HEK293T (cell line): ENCODE measurements at places on chromosomes 16 and 17.

DNA sequence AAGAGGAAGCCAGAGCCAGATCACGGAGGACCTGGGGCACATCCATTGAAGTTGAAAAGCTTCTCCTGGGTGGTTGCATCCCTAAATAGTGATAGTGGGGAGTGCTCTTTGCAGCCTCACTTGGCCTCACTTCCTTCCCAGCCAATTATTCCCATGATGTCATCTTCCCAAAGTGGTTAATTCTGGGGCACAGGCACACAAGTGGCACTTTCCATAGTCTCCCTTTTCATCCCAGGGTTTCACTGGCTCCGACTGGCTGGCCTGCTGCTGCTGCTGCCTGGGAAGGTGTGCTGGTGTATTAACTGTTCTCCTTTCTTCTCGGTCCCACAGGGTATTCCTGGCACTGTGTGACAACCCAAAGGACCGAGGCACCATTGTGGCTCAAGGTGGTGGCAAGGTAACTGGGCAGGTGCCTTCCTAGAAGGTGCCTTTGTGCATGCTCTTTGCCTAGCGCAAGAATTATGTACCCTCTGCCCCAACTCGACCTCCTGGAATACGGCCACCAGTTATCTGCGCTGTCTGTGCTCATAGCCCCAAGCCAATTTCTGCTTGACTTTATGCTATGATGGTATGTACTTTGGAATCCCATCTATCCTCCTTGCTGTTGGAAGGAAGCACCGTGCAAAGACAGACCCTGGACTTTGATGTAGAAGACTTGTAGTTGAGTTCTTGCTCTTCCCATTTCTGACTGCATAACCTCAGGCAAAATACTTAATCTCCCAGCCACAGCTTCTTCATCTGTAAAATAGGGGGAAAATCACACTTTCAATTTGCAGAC lies 18.4 kb downstream of the SLC35G3 start:
- no peak for DNase-seq

DNA sequence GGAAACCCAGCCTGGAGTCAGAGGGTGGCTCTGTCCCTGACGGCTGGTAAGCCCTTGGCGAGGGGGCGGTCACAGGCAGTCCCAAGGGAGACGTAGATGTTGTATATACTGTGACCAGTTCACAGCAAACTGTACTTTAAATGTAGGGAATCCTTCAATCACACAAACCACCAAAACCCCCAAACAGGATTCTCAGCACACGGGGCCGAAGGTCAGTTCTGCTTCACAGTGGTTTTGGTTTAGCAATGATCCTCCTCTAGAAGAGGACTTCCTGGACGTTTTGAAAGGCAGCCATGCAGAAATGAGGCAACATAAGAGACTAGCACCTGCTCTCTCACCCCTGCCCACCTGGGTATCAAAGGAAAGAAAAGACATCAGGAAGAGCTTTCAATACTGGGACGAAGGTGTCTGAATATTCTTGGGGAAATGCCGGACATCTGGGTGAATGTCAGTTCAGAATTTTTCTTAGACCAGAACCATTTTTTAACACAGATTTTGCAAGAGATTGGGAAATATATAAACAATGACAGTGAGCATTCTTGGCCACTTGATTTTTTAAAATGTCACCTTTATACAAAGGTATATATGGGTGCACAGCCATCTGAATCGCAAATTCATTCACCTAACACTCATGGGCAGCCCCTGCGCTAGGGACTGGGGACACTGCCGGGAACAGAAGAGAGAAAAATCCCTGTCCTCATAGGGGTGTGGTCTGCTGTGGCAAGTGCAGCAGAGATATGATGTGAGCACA lies 74.2 kb downstream of the CRISPLD2 start:
- DNase-seq = no peak

GRCh38 chr17:76417499-76418143 lies 33.2 kb downstream of the SPHK1 start:
- no peak for DNase-seq

- DNase-seq = no peak
Measured at GRCh38 chr17:83053739-83054451, 25.5 kb upstream of the METRNL start.

DNA sequence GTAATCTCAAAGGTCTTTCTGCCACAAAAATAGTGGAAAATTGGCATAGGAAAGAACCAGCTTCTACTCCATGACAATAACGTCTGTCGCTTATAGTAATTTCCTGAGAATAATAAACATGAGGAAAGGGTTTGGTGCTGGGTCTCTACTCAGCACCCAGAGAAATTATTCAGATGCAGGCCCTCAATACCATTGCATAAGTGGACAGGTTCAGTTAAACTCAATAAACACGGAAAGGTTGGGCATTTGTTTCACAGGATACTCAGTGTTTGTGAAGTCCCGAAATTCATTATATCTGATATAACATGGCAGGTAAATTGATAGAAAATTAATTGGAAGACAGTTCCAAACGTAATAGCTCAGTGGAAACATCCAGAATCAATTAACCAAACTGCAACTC lies 254.0 kb downstream of the CNTNAP4 start:
- DNase-seq = no peak

GRCh38 chr16:80852261-80852872 lies 48.0 kb upstream of the CDYL2 start:
- peak; percentile 33 for DNase-seq

- DNase-seq = no peak
Measured at GRCh38 chr17:59811209-59811608, 81.5 kb downstream of the TUBD1 start.

DNA sequence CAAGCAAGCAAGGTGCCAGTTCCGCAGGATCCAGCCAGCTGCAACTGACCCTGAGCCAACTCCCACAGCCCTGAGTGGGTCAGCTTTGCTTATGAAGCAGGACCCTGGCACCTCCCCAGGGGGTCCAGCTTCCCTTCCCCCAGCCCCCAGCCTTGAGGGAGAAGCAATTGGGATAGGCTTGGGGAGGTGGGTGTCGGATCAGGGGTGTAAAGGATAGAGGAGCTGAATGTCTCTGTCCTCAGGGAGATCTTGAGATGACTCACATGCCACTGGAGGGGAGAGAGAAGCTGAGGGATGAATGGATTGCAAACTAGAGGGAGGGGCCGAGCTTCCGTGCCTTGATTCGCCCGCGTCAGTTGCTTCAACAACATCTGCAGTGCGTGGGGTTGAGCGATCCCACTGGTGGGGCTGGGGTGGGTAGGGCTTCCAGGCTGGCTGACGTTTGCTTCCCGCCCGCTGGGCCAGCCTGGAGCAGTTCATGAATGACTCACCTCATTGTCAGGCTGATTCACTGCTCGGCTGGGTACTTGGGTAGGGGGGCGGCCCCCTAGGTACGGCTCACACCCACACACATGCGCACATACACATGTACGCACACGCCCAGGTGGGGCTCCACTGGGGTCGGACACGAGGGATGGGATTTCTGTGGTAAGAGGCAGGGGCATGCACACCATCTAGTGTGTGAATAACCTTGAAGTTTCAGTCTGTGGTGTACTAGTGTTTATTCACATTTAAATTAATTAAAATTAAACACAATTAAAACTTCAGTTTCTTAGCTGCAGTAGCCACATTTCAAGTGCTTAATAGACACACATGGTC lies 3.6 kb upstream of the HROB start:
- peak; percentile 78 for DNase-seq

GRCh38 chr17:72465191-72466024 lies 344.6 kb downstream of the SOX9 start:
- peak; percentile 18 for DNase-seq

DNA sequence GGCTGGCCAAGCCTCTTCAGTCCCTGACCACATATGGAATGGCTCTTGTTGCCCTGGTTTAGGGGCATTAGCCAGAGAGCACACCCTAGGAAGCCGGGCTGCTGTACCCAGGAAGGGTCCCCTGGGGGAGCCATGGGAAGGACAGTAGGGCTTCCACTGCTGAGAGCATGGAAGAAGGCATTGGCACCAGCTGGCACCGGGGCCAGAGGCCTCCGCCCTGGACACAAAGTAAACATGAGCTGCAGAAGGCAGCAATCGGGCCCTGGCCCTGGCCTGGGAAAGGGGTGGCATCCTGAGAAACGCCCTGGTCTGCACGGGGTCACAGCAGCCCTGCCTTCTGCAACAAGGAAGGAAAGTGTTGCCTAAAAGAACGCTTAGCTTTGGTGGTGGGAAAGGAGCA lies 49.4 kb downstream of the VAC14 start:
- no peak for DNase-seq

GRCh38 chr16:88705801-88706228 lies 393 bp downstream of the RNF166 start:
- peak; percentile 51 for DNase-seq

DNA sequence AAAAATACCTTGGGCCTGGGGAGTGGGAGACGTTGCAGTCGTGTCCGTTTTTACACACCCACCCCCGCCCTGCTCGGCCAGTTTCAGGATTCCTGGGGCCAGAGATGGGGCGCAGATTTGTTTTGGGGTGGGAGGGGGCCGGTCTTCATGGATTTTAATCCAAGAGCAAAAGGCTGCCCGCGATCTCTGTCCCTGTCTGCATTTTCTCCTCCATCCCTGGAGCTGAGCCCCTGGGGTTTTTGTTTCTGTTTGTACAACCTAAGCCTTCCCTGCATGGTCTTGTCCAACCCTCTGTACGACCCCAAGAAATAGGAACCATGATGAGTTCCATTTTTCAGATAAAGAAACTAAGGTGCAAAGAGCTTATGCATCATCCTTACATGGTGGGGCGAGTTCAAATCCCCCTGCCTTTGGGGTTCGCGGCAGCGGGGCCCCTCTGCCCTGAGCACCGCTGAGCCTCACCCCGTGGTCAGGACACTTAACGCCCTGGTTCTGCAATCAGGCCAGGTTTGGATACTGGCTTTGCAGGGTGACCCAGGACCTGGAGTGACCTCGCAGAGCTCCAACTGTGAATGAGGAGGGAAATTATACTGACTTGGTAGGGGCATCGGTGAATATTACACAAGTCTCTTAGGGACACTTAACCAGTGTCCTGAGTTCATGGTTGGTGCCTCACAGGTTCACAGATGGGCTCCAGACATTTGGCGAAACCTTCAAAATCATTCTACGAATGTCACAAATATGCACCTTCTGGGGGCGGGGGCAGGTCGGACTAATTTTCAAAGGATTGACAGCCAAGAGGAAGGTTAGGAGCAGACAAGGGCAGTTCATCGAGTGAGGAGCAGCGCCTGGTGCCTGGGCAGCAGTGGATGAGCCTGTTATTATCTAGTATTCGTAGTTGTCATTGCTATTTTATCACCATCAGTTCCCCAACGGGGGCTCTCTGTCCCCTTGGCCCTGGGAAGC lies 4.1 kb upstream of the FOXF1 start:
- DNase-seq = no peak

- no peak for DNase-seq
Measured at GRCh38 chr17:31629696-31630470, 229.2 kb downstream of the COPRS start.

DNA sequence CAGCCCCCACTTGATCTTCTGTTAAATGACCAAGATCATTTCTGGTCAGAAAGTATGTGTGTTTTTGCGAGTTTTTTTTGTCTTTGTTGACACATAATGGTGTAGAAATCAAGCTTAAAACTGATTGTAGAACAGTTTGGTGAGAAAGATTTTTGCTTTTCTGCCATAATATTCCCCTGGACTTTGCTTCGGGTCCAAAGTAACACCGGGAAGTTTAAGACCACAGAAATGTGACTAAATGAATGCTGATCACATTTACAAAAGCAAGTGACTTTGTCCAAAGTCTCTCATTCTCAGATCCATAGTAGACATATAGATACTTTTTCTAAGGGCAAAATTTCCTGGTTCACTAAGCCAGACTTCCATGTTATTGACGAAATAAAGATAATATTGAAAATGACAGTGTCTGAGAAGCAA lies 2.6 kb downstream of the FAM20A start:
- no peak for DNase-seq

GRCh38 chr17:78343187-78343542 lies 16.7 kb downstream of the SOCS3 start:
- no peak for DNase-seq

DNA sequence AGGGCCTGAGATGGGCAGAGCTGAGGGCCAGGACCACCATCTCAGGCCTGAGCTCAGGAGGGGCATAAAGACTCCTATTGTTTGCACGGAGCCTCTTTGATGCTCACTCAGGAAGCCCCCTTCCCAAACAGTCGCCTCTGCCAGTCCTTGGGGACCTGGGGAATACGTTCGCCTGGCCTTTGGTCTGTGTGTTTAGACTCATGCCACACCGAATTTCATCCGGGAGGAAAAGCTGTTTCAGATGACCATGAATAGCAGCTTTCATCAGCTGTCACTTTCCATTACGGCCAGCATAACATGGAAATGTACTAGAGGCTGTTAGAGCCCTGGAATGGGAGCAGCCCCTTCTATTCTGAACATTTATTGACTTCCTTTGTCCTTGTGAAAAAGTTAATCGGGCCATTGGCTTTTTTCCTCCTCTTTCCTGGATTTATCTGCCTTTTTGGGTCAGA lies 139.0 kb downstream of the HS3ST3A1 start:
- DNase-seq = no peak

- no peak for DNase-seq
Measured at GRCh38 chr16:54362591-54363206, 76.1 kb upstream of the IRX3 start.

- no peak for DNase-seq
Measured at GRCh38 chr16:27174007-27174406, 29.3 kb upstream of the KDM8 start.
